Panc1 (cell line): ENCODE measurements at places on chromosomes 1 and 21. TPM values are rescaled to one million over a fixed set of nuclear protein-coding genes. Genes with fewer than 3 reads are reported as not detected.

DNA sequence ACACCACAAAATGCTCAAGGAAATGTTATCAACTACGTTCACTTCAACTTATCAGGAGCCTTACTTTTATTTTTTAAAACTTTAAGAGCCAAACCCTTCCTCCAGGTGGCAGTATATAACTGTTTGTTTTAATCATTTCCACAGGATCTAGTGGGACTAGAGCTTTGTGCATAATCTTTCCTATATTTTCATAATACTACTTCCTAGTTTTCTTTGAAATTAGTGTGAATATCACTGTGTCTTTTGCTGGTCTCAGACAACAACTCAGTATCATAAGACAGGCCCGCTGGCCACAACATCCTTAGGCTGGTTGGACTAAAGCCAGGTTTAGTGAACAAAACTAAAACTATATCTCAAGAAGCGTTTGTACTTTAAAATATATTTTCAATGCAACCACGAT is 145.5 kb downstream of the TIAM1 start:
- DNase-seq, result peak; percentile 33

DNA sequence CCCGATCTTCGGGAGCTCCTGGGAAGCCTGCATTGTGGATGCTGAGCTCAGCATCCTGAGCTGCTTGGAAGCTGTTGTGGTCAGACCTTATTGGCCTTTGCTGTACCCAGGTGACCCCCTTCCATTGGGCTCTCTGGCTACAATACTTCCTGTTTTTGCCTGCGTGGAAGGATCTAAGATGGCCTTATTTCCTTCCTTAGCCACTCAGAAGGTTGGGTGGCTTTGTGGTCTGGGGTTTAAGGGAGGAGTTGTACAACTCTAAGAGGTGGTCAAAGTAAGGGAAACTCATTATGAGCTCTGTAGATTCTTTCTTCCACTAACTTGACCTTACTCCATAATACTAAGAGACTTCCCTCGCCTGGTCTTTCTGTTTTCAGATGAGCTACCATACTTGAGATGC is 17.7 kb downstream of the PFKFB2 start:
- DNase-seq, result no peak

The LPAR3 gene
- 6.3 TPM for total RNA-seq

GRCh38 chr1:202462342-202463076 is 114.0 kb downstream of the PPP1R12B start:
- DNase-seq, result no peak
